ENCODE measurements at places on chromosomes 4 and X. TPM values are rescaled to one million over a fixed set of nuclear protein-coding genes. Genes with fewer than 3 reads are reported as not detected.

DNA sequence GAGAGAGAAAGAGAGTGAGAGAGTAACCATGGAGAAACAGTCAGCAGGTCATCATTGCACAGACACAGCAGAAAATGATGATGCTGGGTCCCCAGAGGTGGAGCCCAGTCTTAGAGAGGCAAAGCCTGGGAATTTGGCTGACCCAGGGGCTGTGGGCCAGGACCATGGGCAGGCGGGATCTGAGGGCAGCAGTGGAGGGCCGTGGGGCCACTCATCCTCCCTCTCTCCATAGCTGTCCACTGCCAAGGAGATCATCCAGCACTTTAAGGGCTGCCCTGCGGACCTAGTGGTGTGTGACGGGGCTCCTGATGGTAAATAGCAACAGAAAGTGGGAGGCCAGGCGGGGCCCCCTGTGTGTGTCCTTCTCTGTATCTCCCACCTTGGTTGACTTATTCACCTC is 2.8 kb downstream of the FTSJ1 start:
- H3K36me3 ChIP-seq, result peaks cover 11% of the 10 kb centered on the region
- no peak for DNase-seq
- no peak overlapping the region for H3K4me3 ChIP-seq

- no peaks in the 10 kb centered on the region for H3K27me3 ChIP-seq
- DNase-seq, result no peak
- H3K4me1 ChIP-seq, result no peaks in the 10 kb centered on the region
- H3K36me3 ChIP-seq, result no peaks in the 10 kb centered on the region
- H3K27ac ChIP-seq, result no peak overlapping the region
Measured at GRCh38 chr4:152245680-152246079, 290.2 kb downstream of the FBXW7 start.

DNA sequence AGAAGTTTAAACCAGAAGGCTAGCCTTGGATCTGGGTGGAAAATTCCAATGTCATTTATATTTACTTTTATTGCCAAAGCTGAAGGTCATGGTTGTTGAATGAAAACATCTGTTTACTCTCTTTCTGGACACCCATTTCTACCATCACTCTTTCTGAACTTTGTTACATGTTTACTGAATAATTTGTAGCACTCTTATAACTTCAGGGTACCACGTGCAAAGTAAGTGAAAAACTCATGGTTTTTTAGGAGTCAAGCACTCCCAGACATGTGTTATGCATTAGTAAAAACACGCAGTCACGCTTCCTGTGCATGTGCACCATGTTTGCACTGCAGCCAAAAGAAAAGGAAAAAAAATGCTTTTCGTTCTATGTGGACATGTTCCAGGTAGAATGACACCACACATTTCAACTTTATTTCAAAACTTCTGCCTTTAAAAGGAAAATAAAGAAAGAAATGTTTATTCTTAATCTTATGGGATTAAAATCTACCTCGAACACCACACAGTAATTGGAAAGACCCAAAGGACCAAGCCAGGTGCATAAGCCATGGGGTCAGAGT is 31.4 kb upstream of the ADH1C start:
- no peaks in the 10 kb centered on the region for H3K27me3 ChIP-seq
- no peak overlapping the region for H3K4me3 ChIP-seq
- no peaks in the 10 kb centered on the region for H3K4me1 ChIP-seq
- H3K36me3 ChIP-seq, result no peaks in the 10 kb centered on the region

DNA sequence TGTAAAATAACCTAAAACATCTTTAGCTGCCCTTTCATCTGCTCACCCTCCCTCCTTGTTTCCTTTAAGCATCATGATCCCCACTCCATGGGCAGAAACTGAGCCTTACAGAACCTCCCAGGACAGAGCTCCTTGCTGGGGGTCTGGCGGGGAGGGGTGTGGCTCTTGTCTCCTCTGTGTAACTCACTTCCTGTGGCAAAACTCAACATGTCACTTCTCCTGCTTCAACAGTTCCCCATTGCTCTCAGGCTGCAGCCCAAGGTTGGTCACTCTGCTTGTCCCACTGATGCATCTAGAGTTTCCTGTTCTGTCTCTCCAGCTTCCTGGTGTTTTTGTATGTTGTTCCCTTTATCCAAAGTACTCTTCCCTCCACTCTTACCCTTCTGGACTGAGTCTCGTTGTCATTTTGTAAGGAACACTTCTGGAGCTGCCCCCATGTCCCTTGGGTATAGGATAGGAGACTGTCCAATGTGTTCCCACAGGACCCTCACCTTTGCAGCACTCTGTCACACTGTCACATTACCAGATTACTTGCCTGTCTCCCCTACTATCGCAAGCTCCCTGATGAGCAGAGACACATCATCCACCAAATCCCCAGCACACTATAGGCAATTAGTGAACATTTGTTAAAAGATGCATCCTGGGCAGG is 19.6 kb downstream of the TMEM31 start:
- no peaks in the 10 kb centered on the region for H3K4me1 ChIP-seq
- H3K36me3 ChIP-seq, result no peaks in the 10 kb centered on the region
- H3K27ac ChIP-seq, result no peak overlapping the region
- no peak overlapping the region for H3K4me3 ChIP-seq
- DNase-seq, result no peak

GRCh38 chr4:374298-375160 is 36.9 kb downstream of the ZNF141 start:
- H3K4me1 ChIP-seq, result no peaks in the 10 kb centered on the region
- no peak overlapping the region for H3K4me3 ChIP-seq
- H3K27ac ChIP-seq, result no peak overlapping the region
- no peaks in the 10 kb centered on the region for H3K27me3 ChIP-seq
- peaks cover 13% of the 10 kb centered on the region for H3K36me3 ChIP-seq
- DNase-seq, result no peak

GRCh38 chrX:39897741-39898097 is 200.0 kb downstream of the BCOR start:
- DNase-seq, result no peak
- H3K27me3 ChIP-seq, result no peaks in the 10 kb centered on the region
- H3K4me3 ChIP-seq, result no peak overlapping the region
- H3K36me3 ChIP-seq, result no peaks in the 10 kb centered on the region
- H3K4me1 ChIP-seq, result peaks cover 4% of the 10 kb centered on the region
- H3K27ac ChIP-seq, result peak overlapping the region; percentile 24

DNA sequence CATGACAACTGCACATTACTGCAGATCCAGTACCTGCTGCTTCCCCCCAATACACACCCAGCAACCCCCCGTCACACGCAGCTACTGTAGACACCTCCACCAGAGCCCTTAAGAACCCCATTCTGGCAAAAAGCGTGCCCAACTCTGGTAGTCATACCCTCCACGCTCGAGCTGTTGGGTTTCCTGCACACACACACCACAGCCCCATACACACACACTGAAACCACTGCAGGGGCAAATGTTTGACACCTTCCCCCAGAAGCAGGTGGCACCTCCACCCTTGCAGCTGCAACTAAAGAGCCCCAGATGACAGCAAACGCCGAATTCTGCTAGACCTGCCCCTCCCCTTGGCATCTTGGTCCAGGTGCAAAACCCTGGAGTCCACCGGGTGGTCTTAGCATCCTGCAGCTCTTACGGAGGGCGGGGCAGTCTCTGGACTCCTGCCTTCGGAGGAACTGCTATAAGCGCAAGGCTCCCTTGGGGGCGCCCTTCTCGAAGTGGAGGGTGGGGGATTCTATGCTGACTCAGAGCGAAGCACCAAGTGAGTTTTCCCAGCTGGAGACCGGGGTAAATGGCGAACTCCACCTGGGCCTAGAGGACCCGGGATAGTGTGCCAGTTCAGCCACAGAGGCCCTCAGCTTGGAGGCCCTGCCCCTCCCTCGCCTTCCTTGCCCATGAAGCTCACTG is 1.5 kb downstream of the FRMPD3 start:
- H3K27ac ChIP-seq, result no peak overlapping the region
- no peak overlapping the region for H3K4me3 ChIP-seq
- H3K36me3 ChIP-seq, result no peaks in the 10 kb centered on the region
- DNase-seq, result no peak
- no peaks in the 10 kb centered on the region for H3K27me3 ChIP-seq

Gene IBSP
- total RNA-seq, result not detected

Gene PPEF2
- not detected for total RNA-seq

Measured in upper lobe of right lung (tissue), 1 donor.